ENCODE measurements at places on chromosomes 12 and 14. TPM values are rescaled to one million over a fixed set of nuclear protein-coding genes. Genes with fewer than 3 reads are reported as not detected.

DNA sequence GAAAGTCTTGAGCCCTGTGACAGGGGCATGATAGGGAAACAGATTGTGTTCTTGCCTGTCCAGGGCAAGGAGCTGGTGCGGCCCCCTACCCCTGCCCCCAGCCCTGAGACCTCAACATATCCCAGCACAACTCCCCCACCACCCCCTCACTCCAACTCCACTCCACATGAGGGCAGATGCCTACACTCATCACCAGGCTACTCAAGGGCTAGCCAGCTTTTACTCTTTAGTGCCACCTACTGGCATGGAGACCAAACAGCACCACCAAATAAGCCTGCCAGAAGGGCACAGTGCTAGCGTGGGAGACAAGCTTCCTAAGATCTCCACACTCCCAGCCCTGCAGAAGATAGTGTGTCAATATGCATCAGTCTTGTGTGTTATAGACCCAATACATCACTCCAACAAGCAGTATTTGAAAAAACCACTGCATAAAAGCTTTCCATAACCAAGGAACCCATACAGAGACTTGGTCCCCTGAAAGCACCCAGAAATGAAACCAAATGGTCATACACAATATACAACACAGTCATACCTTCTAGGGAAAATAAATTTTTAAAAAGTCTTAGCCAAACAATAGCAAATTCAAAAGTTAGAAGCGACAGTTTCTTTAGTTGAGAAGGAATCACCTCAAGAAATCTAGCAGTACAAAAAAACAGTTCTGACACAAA, 154.4 kb downstream of the KCNK10 start:
- no peaks in the 10 kb centered on the region for H3K36me3 ChIP-seq
- no peak overlapping the region for H3K4me3 ChIP-seq
- no peaks in the 10 kb centered on the region for H3K27me3 ChIP-seq
- no peak for DNase-seq
- H3K4me1 ChIP-seq: no peaks in the 10 kb centered on the region

GRCh38 chr12:1046727-1047126, 55.7 kb downstream of the ERC1 start:
- H3K27ac ChIP-seq: no peak overlapping the region
- DNase-seq: no peak
- H3K4me3 ChIP-seq: no peak overlapping the region
- H3K36me3 ChIP-seq: no peaks in the 10 kb centered on the region
- no peaks in the 10 kb centered on the region for H3K27me3 ChIP-seq

GRCh38 chr12:110743571-110744093, 941 bp upstream of the PPP1CC start:
- H3K4me3 ChIP-seq: peak overlapping the region; percentile 94

DNA sequence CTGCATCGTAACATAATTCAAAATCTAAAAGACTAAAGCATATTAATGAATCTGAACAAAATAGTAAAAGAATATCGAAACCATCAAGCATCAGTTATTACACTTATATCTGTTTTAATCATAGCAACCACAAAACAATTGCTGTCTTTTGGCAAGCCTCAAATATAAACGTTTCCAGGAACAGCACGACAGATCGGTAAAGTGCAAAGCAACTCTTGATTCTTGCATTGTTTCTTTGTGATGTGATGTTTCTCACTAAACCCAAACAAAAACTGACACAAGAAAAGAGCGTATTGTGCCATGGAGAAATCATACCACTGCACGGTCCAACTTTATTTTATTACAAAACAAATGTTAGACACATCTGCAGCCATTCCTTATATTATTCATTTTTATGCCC, 9.2 kb upstream of the MYF6 start:
- peaks cover 9% of the 10 kb centered on the region for H3K4me1 ChIP-seq
- no peak for DNase-seq
- no peak overlapping the region for H3K4me3 ChIP-seq

DNA sequence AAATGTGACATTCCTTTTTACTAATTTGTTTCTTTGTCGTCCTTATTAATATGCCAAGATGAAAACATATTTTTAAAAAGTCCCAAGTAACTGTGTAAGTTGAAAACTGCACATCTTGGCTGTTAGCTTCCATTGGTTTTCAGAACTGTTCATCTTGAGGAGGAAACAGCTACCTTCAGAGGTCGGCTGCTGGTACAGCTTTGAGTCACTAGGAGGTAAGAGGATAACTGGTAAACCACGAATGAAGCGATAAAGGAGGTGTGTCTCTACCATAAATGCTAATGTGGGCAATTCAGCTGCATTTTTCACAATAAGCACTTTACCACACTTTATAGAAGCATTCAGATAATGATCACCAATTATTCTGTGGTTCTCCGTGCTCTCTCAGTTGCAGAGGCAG, 137.5 kb upstream of the KRAS start:
- no peak overlapping the region for H3K27ac ChIP-seq
- no peaks in the 10 kb centered on the region for H3K36me3 ChIP-seq
- DNase-seq: no peak
- H3K4me3 ChIP-seq: no peak overlapping the region

DNA sequence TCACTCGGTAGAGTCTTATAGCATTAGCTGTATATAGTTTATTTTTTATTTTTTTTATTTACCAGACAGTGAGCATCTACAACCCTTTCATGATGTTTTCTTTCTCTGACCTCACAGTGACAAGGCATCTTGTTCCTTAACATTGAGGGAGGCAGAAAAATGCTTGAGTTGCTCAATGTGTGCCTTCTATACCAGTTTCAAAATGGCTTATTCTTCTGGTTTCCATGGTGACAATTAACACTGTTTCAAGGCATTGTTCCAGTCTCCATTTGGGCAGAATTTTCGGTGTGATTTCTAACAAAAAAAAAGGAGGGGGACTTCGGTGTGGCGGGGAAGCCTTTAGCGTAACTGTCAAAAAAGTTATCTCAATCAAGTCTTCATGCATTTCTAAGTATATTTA, 209.7 kb upstream of the NPAS3 start:
- H3K27ac ChIP-seq: no peak overlapping the region
- no peaks in the 10 kb centered on the region for H3K36me3 ChIP-seq
- no peak for DNase-seq
- H3K27me3 ChIP-seq: no peaks in the 10 kb centered on the region

GRCh38 chr14:54314365-54315104, 82.3 kb upstream of the CDKN3 start:
- H3K4me1 ChIP-seq: no peaks in the 10 kb centered on the region
- DNase-seq: no peak
- no peak overlapping the region for H3K4me3 ChIP-seq
- H3K27me3 ChIP-seq: no peaks in the 10 kb centered on the region

DNA sequence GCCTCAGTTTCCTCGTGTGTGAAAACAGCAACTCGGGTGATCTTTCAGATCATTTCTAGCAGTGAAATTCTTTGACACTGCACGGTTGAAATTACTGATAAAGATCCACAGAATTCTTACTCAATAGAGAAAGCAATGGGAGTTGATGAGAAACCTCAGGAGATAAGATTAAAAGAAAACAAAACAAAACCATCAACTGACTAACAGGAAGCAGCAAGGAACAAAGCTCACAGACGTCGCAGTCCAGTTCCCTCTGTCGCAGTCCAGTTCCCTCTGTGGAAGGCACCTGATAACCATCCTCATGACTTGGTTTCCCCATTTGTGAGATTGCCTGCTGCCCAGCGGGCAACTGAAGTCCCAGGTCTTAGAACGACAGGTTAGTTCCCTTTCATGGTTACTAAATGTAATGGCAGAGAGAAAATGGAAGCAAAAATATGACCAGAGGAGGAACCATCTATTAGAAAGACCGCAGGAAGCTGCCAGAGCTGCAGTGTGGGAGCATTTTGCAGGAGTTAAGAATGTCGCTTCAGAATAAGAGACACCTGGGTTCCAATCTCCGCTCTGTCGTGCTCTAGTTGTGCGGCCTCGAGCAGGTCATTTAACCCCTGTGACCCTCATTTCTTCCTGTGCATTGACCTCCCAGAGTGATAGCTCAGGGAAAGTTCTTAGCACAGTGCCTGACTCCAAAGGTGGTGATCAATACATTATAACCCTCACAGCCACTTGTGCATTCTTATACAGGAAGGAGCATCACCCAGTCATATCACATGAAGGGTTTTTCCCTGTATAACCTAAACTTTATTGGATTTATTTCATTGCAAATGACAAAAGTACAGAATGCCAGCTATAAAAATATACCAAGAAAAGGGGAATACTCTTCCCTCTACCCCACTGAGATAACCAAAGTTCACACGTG, 5.1 kb upstream of the MED13L start:
- no peaks in the 10 kb centered on the region for H3K36me3 ChIP-seq
- H3K4me3 ChIP-seq: peak overlapping the region; percentile 51
- DNase-seq: no peak
- no peaks in the 10 kb centered on the region for H3K4me1 ChIP-seq

GRCh38 chr14:59582845-59583509, 6.4 kb upstream of the CCDC175 start:
- no peak for DNase-seq
- no peak overlapping the region for H3K27ac ChIP-seq
- no peaks in the 10 kb centered on the region for H3K4me1 ChIP-seq
- no peaks in the 10 kb centered on the region for H3K36me3 ChIP-seq
- H3K27me3 ChIP-seq: no peaks in the 10 kb centered on the region

- DNase-seq: no peak
- peaks cover 31% of the 10 kb centered on the region for H3K4me1 ChIP-seq
- H3K4me3 ChIP-seq: no peak overlapping the region
- H3K27me3 ChIP-seq: no peaks in the 10 kb centered on the region
- H3K36me3 ChIP-seq: no peaks in the 10 kb centered on the region
These were observed 248.1 kb downstream of the CACNA1C start for GRCh38 chr12:2300886-2301285.

DNA sequence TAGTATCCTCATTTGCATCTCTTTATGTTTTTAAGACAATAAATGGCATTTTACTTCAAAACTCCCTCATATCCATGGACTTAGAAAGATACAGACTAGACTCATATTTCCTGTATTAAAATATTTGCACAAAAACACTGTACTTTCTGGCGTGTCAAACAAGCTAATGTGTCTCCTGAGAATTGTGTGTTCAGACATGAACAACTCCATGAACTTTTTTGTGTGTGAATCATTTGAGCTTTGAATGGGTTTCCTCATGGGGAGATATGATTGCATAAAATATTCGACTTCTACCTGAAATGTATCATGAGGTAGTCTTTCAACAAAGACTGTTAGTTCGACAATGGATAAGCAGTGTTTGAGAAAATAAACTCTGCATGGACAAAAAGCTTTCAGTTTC, 58.8 kb downstream of the TMEM30B start:
- H3K36me3 ChIP-seq: no peaks in the 10 kb centered on the region
- H3K27me3 ChIP-seq: no peaks in the 10 kb centered on the region
- no peak for DNase-seq
- no peak overlapping the region for H3K27ac ChIP-seq
- no peaks in the 10 kb centered on the region for H3K4me1 ChIP-seq

DNA sequence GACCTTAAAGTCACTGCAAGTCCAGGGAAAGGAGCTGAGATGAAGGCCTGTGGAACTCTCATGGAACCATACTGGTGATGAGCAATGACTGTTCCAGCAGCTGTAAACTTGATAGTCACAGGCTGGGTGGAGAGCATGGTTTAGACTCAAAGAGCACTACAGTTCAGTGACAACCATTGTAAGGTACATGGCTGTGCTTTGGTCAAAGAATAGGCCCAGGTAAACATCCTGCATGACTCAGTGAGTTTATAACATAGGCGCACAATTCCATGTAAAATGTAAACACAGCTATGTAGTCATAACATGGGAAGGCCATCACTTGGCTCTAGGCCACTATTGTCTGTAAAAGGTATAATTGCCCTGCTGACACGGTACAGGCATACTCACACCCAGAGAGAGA, 119.3 kb upstream of the FSCB start:
- H3K27me3 ChIP-seq: no peaks in the 10 kb centered on the region
- no peaks in the 10 kb centered on the region for H3K36me3 ChIP-seq
- H3K27ac ChIP-seq: no peak overlapping the region
- H3K4me3 ChIP-seq: no peak overlapping the region
- no peak for DNase-seq

GRCh38 chr14:72404998-72405397, 472.8 kb downstream of the RGS6 start:
- H3K4me3 ChIP-seq: no peak overlapping the region
- no peaks in the 10 kb centered on the region for H3K36me3 ChIP-seq
- no peak overlapping the region for H3K27ac ChIP-seq
- no peaks in the 10 kb centered on the region for H3K4me1 ChIP-seq

TAS2R9 gene
- not detected for total RNA-seq

PROX2 gene
- not detected for total RNA-seq

MGAT2 gene
- 45.9 TPM for total RNA-seq

REM2 gene
- total RNA-seq: 0.28 TPM

HNRNPA1 gene
- total RNA-seq: 695 TPM

ASCL1 gene
- not detected for total RNA-seq

TEAD4 gene
- 42.5 TPM for total RNA-seq

TCTN2 gene
- total RNA-seq: 4.6 TPM

All from thoracic aorta (tissue), 2 donors.